ENCODE measurements at places on chromosomes 16 and 17.

GRCh38 chr16:88121886-88122580 lies 170.8 kb downstream of the BANP start:
- DNase-seq = no peak

GRCh38 chr17:31515267-31515666 lies 123.8 kb downstream of the RAB11FIP4 start:
- DNase-seq = no peak

DNA sequence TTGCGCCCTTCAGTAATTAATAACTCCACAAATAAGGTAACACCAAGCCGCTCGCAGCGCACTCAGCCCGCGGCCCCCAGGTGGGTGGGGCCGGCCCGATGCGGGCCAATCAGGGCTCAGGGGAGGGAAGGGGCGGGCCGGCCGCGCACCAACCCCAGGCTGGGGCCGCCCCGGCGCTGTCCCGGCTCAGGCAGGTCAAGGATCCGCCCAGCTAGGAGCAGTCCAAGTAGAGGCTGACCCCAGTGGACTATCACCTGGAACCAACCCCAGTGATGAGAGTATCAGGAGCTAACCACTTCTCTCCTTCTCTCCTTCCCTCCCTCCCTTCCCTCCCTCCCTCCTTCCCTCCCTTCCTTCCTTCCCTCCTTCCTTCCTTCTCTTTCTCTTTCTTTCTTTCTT lies 110.8 kb downstream of the C16orf78 start:
- no peak for DNase-seq

DNA sequence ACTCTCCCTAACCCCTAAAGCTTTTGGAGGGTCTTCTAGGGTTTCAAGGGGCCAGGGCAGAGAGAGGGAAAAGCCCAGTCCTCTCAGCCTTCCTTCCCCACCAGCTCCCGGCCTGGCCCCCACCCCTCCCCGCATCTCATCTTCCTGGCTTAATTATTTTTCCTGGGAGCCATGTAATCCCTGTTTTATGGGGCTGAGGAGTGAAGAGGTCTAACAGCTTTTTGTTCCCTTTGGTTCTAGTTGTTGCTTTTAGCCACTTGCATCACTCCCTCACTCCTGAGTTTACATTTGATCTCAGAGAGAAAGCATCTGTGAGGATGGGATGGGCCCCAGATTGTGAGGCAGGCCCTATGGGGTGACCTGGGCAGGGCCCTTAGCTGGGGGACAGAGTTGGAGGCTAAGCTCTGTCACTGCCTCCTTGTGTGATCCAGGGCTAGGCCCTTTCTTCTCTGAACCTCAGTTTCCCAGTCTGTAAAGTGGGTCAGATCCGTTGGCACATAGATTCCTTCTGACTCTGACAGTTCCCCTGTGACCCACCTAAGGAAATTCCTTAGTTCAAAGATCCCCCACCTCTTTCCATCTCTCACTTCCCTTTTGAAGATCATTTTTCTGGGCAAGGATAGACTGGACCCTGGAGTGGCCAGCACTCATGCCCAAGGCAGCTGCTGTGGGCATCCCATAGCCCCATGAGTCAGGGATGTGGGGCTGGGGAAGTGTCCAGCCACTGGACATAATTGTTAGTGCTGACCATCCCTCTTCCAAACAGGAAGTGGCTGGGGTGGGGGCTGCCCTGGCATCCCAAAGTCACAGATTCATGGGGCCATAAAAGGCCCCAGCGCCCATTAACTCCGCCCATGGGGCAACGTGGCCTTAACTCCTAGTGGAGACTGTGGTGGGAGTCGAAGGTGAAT lies 20.1 kb downstream of the UNC119 start:
- no peak for DNase-seq

GRCh38 chr16:9113707-9114106 lies 22.3 kb downstream of the HAPSTR1 start:
- no peak for DNase-seq

DNA sequence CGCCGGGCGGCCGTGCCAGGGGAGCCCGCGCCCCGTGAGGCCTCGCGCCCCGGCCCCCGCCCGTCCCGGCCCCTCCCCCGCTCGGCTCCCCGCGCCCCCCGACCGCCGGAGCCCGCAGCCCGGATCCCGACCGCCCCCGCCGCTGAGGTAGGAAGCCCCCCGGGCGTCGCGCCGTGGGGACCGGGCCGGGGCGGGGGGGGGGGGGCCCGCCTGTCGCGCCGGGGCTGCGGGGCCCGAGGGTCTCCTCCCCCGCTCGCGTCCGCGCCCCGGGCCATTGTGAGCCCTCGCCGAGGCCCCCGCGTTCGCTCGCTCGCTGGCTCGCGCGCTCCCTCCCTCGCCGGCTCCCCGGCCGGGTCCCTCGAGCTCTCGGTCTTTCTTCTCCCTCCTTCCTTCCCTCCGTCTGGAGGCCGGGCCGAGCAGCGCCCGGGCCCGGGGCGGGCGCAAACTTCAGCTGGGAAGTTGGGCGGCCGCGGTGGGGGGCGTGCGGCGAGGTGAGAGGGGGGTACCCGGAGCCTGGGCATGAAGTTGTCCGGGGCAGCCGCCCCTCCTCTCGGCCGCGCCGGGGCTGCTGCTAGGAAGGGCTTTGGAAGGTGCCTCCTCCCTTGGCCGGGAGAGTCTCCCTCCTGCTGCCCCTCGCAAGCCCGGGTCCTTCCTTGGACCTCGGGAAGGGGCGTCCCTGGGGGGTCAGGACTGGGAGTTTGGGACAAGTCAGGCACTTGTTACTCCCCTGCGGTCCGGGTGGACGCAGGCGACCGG lies 419 bp downstream of the GLIS2 start:
- DNase-seq = peak; percentile 48

DNA sequence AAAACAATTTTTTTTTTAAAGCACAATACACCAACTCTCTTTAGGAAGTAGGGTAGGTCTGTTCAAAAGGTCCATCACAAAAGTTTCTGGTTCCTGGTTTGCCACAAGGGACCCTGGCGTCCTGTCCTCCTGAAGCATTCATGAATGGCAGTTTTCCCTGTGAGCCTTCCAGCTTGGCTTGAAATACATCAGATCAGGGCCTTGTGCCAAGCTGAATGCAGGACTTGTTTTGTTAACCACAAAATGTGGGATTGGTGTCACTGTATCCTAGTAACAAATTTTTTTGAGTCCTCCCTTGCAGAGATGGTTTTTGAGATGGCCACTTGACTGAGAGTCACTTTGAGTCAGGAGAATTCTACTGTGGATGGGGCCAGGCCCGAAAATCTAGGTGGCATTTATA lies 3.9 kb downstream of the GNAO1 start:
- DNase-seq = no peak

GRCh38 chr17:63974594-63975192 lies 2.0 kb upstream of the SCN4A start:
- peak; percentile 50 for DNase-seq

- no peak for DNase-seq
These were observed 42.5 kb downstream of the KCNJ12 start for GRCh38 chr17:21418446-21419298.
